ENCODE measurements at places on chromosomes 4 and X. TPM values are rescaled to one million over a fixed set of nuclear protein-coding genes. Genes with fewer than 3 reads are reported as not detected.

GRCh38 chrX:38312436-38312835, 14.9 kb downstream of the RPGR start:
- no peaks in the 10 kb centered on the region for H3K27me3 ChIP-seq
- no peaks in the 10 kb centered on the region for H3K36me3 ChIP-seq
- no peaks in the 10 kb centered on the region for H3K4me1 ChIP-seq
- H3K27ac ChIP-seq, result no peak overlapping the region
- no peak for DNase-seq

DNA sequence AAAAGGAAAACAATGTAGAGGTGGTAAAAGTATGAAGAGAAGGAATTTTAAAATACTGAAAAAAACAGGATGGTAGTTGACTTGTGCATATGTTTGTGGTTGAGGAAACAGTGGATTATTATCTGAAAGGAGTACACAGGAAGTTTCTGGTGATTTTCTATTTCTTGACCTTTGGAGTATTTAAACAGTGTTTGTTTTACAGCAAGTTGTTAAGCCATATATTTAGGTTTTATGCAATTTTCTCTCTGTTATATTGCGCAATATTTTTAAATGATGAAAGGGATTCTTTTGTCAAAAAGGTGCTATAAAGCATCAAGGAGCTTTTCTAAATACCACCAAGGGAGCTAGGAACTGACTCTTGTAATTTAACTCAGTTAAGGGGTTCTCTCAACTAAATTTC, 343.1 kb upstream of the MAOA start:
- no peaks in the 10 kb centered on the region for H3K27me3 ChIP-seq
- H3K4me3 ChIP-seq, result no peak overlapping the region
- H3K36me3 ChIP-seq, result no peaks in the 10 kb centered on the region
- DNase-seq, result no peak

DNA sequence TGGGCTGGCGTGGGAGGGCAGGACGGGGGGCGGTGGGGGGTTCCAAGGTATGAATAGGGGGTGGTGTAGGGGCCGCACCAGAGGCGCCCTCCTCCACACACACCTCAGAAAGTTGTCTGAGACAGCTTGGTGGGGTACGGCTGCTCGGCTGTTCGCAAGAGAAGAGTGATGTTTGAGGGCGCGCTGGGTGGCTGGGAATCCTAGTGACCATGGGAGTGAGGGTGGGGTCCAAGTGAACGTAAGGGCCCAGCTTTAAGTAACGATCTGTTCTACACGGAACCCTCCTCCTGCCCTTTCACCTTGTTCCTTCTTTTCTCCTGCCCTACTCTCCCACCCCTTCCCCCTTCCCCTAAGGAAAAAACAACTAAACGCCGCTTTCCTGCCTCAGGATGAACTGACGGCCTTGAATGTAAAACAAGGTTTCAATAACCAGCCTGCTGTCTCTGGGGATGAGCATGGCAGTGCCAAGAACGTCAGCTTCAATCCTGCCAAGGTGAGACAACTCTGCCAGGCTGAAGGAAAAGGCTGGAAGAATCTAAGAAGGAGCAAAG, 664 bp downstream of the MED12 start:
- no peaks in the 10 kb centered on the region for H3K27me3 ChIP-seq
- peaks cover 24% of the 10 kb centered on the region for H3K4me1 ChIP-seq
- peaks cover 33% of the 10 kb centered on the region for H3K36me3 ChIP-seq
- peak overlapping the region; percentile 77 for H3K4me3 ChIP-seq

The ABLIM2 gene
- not detected for total RNA-seq

Data from activated CD4-positive, alpha-beta memory T cell treated with anti-CD3 and anti-CD28 coated beads, Interleukin-2, amount 10 ng/mL, durations not matched to agents 7 days and 5 days (primary cell).